ENCODE measurements at places on chromosomes 1 and 21.
A peak's percentile ranks its signal among the peaks of the same experiment; 100 is the strongest.

DNA sequence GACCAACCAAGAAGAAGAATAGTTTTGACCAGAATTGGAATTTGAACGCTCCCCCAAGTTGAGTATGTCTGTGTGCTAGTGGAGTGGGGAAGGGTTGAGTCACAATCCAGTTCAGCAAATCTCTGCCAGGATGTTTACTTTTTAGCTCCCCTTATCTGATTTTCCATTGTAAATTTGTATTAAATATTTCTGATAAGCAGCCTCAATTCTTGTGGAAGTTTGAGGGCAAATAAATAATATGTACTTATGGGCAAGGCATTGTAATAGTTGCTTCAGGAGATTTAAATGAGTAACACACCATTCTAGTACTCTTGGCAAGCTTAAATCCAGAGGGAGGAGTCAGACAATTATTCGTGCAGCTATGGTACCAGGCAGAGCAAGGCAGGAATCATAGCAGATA is 14.4 kb downstream of the CXADR start:
- no peak for DNase-seq

- DNase-seq: peak; percentile 88
Observed at GRCh38 chr21:15009837-15010363, 54.9 kb downstream of the NRIP1 start.

DNA sequence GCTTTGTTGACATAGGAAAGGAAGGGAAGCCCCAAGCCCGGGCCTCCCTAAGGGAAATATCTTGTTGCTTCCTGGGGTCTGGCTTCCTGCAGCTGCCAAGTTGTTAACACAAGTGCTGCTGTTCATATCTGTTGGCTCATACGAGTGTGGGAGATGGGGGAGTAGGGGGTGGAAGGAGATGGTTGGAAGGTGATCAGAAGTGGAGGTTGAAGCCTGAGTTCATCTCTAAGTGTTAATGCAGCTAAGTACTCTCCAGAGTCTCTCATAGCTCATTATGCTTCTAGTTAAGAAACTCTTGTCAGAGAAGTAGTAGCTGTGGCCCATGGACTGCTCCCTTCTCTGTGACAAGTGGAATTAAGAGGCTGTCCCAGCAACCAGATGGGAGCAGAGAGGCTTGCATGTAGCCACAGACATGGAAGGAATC is 319.2 kb upstream of the SPAG17 start:
- no peak for DNase-seq

DNA sequence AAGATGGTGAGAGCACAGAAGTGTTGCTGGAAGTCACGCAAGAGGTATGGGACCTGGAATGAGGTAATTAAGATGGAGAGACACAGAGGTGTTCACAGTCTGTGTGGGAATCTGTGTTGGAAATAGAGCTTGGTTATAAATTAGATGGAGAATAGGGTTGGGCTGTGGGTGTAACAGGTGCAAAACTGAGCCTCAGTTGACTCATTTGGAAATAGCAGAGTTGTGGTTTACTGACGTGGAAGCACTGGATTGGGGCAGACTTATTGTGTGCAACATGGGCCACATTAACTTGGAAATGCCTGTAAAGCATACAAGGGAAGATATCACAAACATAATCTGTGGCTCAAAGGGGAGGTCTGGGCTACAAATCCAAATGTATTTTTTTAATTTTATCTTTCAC is 13.0 kb downstream of the CAMSAP2 start:
- no peak for DNase-seq

DNA sequence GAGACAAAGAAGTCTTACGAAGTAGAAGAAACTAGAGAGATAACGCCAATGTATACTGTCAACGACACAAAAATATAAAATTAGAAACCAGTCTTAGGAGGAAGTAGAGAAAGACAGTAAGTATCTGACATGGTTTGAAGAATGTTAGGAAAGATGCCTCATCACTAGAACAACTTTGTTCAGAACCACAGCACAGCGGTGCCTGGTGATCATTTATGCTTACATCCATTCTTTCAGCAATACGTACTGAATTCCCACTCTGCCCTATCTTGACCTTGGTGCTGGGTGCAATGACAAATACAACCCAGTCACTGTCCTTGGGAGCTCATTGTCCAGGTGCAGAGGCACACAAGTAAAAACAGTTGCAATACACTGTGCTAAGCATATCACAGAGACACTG is 104.4 kb downstream of the TM2D1 start:
- no peak for DNase-seq

GRCh38 chr1:245825128-245825901 is 670.5 kb downstream of the KIF26B start:
- peak; percentile 20 for DNase-seq

GRCh38 chr1:199176713-199177112 is 537.9 kb downstream of the PTPRC start:
- no peak for DNase-seq

DNA sequence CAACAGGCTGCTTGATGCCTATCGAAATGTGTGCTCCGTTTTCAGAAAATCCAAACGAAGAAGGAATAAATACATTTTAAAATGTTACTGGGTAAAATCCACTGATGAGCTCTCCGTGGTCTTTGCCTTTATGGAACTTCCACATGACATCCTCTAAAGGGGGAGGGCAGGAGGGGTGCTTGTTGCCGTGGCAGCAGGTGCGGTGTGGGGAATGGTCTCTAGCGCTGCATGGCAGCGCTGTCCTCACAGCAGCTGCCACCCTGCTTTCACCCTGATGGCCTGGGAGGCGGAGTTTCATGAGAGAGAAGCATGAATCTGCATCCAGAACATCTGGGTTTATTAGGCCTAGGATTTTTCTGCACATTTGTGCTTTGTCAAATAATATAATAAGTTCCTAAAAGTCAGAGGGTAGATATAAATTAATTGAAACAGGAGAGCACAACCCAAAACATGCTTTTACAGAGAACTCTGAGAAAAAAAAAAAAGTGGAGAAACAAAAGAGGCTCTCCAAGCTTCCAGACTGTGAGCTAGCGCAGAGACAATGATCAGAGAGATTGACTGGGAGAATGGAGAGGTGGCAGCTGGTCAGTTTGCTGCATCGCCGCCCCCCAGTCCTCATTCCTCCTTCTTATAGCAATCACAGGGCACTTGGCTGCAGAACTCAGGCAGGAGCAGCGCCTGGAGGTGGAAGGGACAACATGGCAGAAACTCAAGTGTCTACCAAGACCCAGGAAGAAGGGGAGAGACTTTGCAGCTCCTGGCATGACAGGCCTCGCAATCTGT is 228.6 kb downstream of the DSCAM start:
- DNase-seq: no peak

GRCh38 chr1:31567956-31568570 is 8.3 kb upstream of the TINAGL1 start:
- peak; percentile 88 for DNase-seq

GRCh38 chr1:8077120-8077573 is 51.0 kb upstream of the ERRFI1 start:
- DNase-seq: peak; percentile 96

DNA sequence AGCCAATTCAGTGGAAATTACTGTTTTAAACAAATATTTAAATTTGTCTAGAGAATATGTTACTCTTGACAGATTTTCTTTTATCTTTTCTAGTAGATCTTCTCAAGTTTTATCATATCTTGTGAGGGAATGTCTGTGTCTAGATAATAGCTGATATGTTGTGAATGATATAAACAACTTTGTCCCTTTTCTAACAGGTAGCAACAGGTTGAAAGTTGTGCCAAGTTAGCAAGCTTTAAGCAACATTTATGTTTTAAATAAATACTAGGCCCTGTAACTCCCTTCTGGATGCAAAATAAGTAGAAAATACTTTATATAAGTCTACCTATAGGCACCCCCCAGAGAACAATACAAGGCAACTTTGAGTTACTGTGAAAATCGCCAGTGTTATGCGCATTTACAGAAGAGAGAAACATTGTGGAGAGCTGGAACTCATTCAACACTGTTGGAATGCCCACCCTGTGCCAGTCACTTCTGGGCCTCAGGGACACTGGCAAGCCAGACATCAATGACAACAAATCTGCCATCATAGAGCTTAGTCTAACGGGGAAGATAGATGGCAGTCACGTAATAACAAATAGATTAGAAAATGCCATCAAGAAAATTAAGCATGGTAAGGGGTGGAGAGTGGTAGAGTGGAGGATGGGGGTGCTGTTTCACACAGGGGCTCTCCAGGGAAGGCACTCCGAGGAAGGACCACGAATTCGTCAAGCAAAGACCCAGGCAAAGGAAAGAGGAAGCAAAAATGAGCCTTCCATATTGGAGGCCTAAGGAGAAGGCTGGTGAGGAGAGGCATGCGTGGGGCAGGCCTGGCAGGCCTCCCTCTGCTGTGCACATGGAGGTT is 4.4 kb downstream of the MAP3K21 start:
- no peak for DNase-seq

GRCh38 chr1:165383599-165384405 is 27.3 kb upstream of the LMX1A start:
- DNase-seq: no peak

DNA sequence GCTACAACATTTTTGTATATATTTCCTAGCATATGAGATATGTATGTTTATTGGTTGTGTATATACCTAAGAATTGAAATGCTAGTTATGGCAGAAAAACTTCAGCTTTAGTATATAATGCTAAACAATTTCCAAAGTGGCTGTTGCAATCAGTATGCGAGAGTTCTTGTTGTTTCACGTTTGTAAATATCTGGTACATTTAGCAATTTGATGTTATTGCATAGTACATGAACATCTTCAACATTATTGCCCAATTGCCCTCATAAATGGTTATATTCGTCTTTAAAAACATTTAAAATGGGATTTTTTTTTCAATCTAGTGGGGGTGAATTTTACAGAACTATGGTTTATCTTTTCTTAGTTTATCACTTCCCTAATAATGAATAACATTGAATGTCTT is 86.2 kb upstream of the HP1BP3 start:
- no peak for DNase-seq

- no peak for DNase-seq
Observed at GRCh38 chr21:22253761-22254160, 1255.6 kb downstream of the NCAM2 start.

GRCh38 chr1:170586321-170587252 is 54.6 kb downstream of the GORAB start:
- peak; percentile 68 for DNase-seq

- DNase-seq: peak; percentile 97
Observed at GRCh38 chr1:181094416-181095212, 6.1 kb downstream of the IER5 start.

DNA sequence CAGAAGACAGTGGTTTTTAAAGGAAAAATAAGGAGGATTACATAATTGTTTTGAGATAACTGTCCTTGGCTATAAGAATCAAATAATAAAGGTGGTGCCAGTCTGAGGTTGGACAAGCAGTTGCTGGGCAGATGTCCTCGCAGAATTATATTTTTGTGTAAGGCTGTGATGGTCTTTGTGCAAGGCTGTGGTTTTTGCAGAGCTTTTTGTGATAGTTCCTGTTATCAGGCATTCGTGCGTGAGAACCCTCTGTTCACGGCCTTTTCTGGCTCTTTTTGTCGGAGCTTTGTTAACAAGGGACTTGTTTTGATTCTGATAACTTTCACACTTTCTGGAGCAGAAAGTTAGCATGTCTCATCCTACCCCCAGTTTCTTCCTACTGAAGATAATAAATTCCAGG is 33.4 kb downstream of the SH3BP5L start:
- DNase-seq: no peak

- DNase-seq: no peak
Observed at GRCh38 chr1:205994346-205994745, 8.8 kb downstream of the RAB7B start.

GRCh38 chr1:245213066-245213831 is 58.5 kb downstream of the KIF26B start:
- no peak for DNase-seq

DNA sequence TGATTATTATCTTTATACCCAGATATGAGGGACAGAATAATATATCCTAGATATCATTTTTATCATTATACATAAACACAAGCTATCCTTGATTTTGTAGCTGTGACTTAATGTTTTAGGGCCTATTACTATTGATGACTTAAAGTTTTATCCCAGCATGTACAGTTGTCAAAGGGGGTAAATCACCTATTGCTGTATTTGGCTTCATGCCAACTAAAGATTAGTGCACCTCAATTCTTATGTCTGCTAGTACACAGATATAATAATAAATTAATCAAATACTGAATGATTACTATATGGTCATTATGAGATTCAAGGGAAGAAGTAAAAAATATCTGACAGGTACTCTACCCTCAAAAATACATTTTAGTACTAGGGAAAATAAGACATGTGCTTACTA is 84.0 kb downstream of the SYT14 start:
- DNase-seq: no peak

DNA sequence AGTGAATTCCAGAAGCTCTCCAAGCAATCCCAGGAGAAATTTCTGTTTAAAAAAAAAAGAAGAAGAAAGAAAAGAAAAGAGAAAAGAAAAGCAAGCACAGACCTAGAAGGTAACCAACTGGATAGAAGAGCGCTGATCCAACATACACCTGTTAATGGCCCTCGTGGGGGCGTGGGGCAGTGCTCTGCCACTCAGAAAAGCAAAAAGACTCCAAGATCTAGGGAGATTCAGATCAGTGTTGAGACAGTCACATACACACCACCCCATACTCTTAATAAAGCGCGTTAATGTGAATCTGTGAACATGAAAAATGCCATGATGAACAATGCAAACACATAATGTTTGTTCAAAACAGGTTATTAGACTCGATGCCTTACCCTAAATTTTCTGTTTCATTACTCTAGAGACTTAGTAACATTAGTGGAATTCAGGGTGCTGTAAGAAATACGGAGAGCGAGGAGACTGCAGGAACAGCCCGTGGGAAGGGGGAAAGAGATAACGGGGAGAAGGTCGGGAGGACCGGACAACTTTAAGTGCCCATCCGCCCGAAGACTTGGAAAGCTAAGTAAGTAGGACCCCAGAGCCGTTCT is 406 bp downstream of the NME7 start:
- DNase-seq: no peak

GRCh38 chr1:180901076-180901990 is 11.4 kb upstream of the KIAA1614 start:
- no peak for DNase-seq

- no peak for DNase-seq
Observed at GRCh38 chr1:228875741-228876140, 140.5 kb downstream of the RHOU start.

DNA sequence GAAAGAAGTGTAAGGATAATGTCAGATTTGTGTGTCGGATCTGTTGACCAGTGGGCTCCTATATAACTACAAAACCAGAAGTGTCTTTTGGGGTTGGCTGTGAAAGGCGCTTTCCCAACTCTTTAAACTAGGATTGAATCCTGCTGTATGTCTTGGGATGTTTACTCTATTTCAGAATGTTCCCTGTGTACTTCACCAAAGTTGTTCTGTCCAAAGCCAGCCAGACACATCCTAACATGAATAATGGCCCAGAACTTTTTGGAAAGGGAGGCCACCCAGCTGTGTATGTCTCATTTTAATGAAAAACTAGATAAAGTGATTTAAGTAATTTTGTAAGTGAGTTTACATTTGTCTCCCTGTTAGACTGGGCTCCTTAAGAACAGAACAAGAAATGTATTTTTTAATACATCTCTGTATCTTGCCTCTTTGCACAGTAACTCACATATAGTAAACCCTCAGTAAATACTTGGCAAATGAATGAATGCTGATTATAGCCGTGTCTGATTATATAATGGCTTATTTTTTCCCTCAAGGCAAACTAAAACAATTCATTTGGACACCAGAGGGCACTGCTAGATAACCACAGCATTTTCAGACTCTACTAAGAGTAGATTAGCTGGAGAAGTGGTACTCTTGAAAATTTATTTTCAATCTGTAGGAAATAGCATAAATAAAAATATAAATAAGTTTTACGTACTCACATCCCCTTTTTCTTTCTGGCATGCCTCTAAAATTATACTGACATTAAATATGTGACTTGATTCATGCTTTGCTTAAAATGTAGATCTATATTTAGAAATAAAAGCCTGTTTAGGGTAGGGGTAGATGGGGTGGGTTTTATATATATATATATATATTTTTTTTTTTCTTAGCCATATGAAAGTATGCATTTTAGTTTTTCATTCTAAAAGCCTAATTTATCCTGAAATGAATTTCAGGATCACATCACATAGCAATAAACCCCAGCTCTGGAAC is 23.8 kb downstream of the TSEN15 start:
- DNase-seq: peak; percentile 74
